GM23248 (cell line): ENCODE measurements at places on chromosomes 6 and 20.

DNA sequence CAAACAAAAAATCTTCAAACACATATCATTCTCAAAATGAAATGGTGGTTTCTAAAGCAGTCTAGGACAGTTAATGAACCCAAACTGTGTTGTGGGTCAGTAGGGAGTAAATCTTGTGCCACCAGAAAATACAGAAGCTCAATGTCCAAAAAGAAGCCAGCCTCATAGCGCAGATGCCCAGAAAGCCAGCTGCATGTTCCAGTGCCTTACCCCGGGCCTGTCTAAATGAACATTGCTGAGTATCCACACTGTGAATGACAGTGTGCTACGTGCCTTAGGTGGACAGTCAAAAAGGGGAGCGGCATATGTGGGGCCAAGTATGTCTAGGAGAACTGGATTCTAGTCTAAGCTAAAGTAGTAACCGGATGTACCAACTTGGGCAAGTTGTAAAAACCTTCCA is 10.9 kb downstream of the FYN start:
- DNase-seq = no peak

DNA sequence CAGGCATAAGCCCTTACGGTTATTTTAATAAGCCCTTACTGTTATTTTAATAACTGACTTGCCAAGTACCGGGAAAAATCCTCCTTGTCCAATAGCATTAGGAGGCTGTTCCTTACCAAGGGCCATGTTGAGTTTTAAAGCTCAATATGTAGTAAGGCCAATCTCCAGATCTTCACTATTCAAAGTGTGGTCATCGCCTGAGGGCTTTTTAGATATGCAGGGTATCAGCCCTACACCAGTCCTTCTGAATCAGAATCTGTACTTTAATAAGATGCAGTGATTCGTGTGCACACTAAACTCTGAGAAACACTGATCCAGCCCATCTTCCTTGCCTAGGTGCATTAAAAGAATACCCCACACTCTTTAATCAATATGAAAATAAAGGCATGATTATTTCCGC is 72.8 kb upstream of the ZNF133 start:
- DNase-seq = no peak

DNA sequence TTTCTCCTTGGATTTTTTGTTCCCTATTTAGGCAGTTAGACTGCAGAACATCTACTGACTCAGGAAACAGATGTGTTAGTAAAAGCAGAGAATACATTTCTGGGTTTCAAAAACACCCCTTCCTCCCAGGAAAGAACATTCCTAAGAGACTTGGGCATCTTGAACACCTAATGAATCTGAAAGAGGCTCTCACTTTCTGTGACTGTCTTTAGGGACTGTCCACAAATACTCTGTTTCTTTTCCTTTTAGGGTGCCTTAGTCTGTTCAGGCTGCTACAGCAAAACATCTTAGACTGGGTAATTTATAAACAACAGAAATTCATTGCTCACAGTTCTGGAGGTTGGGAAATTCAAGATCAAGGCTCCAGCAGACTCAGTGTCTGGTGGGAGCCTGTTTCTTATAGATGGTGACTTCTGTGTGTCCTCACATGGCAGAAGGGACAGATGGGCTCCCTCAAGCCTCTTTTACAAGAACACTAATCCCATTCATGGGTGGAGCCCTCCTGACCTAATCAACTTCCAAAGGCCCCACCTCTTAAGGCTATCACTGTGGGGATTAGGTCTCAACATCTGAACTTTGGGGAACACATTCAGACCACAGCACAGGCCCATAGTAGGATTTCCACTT is 19.4 kb upstream of the CCN5 start:
- peak; percentile 74 for DNase-seq

DNA sequence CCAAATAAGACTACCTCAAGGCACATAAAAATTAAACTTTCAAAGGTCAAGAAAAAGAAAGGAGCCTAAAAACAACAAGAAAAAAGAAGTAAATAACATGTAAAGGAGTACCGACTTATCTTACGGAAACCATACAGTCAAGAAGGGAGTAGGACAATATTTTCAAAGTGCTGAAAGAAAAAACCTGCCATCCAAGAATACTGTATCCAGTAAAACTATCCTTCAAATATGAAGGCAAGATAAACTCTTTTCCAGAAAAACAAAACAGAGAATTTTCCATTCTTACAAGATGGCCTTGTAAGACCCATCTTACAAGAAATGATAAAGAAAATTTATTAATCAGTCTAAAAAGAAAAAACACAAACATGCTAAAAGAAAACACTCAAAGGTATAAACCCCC is 302.2 kb downstream of the LMBRD1 start:
- no peak for DNase-seq

- DNase-seq = no peak
Measured at GRCh38 chr6:42448391-42448790, 3.3 kb downstream of the TRERF1 start.

GRCh38 chr20:34315236-34315635 is 12.1 kb upstream of the AHCY start:
- peak; percentile 23 for DNase-seq

GRCh38 chr6:88705601-88706000 is 257.8 kb downstream of the RNGTT start:
- no peak for DNase-seq

- no peak for DNase-seq
Measured at GRCh38 chr6:45074439-45074838, 253.7 kb upstream of the RUNX2 start.

- DNase-seq = peak; percentile 3
Measured at GRCh38 chr20:21019814-21020658, 86.1 kb downstream of the LINC00237 start.

DNA sequence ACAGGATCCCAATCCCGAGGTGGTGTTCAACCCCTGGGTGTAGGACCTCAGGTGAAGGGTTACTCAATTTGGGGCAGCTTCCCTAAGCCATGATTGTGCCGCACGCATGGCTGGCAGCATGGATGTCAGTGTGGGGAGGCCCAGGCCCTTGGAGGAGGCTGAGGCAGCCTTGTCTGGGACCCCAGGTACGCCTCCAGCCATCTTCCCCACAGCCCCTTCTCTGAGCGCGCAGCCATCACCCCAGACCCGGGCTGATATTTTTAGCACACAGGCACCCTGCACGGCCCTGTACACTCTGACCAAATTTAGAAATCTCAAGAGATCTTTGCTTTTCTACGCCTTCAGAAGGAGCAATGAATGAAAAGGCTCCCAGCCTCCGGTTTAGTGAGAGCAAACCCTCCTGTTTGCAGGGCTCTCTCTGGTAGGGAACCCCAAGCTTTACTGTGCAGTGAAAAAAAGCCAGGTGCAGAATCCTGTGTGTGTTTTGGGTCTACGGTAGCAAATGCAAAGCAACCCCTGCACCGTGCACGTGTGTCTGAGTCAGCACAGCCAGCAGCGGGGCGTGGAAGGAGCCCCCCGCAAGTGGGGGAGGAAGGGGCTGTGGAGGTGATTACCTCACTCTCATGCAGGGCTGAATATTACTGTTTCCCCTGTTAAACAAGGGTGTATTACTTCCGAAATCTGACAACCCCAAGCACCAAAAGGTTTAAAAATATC is 44.3 kb downstream of the CTCFL start:
- no peak for DNase-seq

DNA sequence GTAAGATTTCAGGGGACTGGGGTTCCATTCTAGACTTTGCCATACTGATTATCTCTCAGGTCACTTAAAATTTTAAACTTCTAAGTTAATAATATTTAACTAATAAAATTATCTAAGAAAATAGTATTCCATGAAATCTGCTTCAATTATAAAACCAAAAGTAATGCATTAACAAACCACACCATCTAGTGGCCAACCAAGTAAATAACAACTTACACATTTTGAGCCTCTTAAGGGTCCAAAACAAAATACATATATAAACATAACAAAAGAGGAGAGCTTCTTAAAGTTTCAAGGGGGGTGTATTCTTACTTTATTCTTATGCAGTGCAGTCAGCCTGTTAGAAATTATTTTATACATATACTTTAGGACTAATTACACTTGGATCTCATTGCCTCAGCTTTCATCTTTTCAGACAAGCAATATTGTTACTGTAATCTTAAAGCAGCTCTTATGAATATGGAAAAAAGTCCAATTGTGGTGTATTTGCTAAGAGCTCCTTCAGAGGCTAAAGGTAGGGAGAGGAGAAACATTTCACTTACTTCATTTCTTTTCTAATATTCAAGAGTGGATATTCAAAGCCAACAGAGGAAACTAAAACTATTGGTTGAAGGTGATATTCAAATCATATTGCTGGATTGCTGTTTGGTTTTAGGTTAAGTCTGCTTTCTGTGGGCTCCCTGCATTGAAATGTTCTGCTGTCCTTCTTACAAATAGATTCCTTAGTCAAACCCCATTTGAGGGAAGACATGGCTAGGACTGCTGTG is 199.7 kb upstream of the SIM1 start:
- peak; percentile 56 for DNase-seq

DNA sequence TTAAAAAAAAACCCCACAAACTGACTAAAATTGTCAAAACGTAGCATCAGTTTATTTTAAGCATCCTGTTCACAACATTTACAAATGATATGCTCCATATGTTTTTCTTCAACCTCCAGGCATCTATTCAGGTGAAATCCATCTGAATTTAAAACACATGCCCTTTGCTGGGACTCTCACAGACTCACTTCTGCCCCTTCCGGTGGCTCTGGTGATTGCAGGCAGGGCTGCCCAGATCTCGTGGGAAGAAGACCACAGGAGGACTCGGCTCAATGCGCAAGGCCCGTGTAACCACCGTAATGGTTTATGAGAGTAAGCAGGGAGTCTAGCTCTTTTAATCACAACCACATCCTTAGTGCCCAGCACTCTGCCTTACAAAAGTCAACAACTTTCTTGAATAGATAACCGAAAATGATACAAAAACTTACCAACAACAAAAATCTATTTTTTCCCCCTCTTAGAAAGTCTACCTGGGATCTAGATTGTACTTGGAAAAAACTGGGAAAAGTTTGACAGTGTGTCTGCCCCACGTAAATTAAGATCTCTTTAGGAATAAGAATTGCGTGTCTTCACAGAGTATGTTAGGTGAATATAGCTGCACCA is 139.1 kb downstream of the KIF16B start:
- DNase-seq = peak; percentile 34

GRCh38 chr20:52139986-52140385 is 51.6 kb downstream of the ZFP64 start:
- no peak for DNase-seq

DNA sequence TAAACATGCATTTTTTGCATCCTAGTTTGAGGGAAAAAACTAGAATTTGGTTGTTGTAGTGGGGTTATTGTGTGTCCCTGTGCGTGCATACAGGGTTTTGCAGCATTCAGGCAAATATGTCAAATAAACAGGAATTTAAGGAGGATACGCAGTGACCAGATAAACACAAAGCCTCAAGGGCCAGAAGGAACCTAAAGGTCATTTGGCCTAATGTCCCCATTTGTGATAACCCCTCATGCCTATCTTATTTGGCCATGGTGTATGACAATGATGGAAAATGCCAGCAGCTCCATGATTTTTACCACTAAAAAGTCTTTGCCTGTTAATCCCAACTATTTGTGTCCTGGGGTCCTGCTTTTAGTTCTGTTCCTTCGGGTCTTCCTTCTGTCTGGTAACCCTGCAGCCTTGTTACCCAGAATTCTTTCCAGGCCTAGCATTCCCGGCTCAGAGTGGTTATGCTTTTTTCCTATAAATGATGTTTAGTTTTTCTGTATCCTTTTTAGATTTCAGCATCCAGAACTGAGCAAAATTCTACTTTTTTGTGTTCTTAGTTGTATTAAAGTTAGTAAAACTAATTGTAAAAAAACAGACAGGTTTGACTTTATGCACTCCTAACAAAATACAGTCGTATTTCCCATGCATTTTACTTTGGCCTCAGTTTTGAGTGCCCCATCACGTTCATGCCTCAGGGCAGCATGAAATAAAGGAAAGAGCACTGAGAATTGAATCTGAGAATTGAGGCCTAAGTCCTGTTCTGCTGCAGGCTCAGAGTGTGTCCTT is 4.4 kb downstream of the STX16 start:
- no peak for DNase-seq

GRCh38 chr6:166545156-166546034 is 41.1 kb downstream of the RAMACL start:
- DNase-seq = no peak

GRCh38 chr6:129476810-129477209 is 233.2 kb downstream of the ARHGAP18 start:
- DNase-seq = no peak

GRCh38 chr6:71080826-71081225 is 124.0 kb upstream of the B3GAT2 start:
- DNase-seq = peak; percentile 82

DNA sequence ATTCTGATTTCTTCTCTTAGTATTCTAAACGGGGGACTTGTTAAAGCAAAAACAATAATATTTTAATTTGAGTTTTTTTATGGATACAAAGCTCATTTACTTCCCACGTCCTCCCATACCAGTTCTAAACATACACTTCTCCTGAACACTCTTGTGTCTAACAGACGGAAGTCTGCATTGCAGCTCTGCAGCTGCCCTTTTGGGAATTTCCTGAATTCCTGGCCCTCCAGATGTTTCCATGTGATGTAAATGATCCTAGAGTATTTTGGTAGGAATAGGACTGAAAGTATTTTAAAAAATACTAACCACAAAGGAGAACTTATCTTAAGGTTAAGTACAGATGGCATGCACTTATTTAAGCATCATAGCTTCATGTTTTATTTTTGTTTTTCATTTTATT is 886.7 kb downstream of the TBC1D32 start:
- no peak for DNase-seq

DNA sequence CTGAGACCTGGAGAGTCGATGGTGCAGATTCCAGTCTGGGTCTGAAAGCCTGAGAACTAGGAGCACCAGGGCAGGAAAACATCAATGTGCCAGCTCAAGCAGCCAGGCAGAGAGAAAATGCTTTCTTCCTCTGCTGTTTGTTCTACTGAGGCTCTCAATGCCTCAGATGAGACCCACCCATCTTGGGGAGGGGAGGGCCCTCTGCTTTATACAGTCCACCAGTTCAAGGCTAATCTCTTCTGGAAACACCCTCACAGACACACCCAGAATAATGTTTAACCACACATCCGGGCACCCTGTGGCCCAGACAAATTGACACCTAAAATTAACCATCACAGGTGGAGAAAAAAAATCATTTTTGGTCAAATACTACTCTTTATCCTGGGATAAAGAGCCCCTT is 89.3 kb upstream of the SLC22A23 start:
- DNase-seq = no peak
